Stomach (tissue), 19 donors: ENCODE measurements at places on chromosomes 11 and 22.
A peak's percentile ranks its signal among the peaks of the same experiment; 100 is the strongest.

- H3K27me3 ChIP-seq: no peaks in the 10 kb centered on the region
- H3K4me1 ChIP-seq: no peaks in the 10 kb centered on the region
- no peak overlapping the region for H3K4me3 ChIP-seq
- peak; percentile 16 for DNase-seq
- no peaks in the 10 kb centered on the region for H3K36me3 ChIP-seq
Observed at GRCh38 chr22:17307566-17307965, 61.7 kb upstream of the CECR2 start.

GRCh38 chr11:34300926-34301295 is 56.9 kb downstream of the ABTB2 start:
- H3K27ac ChIP-seq: no peak overlapping the region
- no peak overlapping the region for H3K4me3 ChIP-seq
- no peak for DNase-seq
- H3K27me3 ChIP-seq: no peaks in the 10 kb centered on the region

- no peaks in the 10 kb centered on the region for H3K27me3 ChIP-seq
- H3K27ac ChIP-seq: no peak overlapping the region
- peaks cover 9% of the 10 kb centered on the region for H3K36me3 ChIP-seq
- H3K4me3 ChIP-seq: no peak overlapping the region
- peaks cover 24% of the 10 kb centered on the region for H3K4me1 ChIP-seq
- no peak for DNase-seq
Observed at GRCh38 chr22:24386937-24387471, 40.4 kb upstream of the ADORA2A start.

DNA sequence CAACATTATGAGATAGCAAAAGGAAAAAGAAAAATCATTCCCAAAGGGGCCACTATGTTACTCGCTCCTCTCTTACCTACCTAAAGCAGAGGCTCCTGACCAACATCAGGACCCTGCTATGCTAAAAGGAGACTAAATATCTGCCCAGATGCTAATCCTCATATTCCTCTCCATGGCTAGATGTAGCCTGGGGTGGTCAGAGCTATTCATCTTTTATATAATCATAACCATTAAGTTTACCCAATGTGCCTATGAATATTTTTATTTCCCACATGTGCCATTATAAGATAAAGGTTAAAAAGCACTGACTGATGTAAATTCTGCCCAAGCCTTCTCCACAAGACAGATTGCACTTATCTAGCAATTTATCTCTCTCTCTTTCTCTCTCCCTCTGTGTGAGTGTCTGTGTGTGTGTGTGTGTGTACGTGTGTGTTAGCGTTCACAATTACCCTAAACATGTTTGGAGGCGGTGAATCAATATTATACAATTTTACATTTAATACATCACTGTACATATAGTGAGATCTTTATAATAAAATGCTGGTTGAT is 41.2 kb upstream of the ANO5 start:
- no peak for DNase-seq
- H3K27me3 ChIP-seq: no peaks in the 10 kb centered on the region
- H3K27ac ChIP-seq: no peak overlapping the region

DNA sequence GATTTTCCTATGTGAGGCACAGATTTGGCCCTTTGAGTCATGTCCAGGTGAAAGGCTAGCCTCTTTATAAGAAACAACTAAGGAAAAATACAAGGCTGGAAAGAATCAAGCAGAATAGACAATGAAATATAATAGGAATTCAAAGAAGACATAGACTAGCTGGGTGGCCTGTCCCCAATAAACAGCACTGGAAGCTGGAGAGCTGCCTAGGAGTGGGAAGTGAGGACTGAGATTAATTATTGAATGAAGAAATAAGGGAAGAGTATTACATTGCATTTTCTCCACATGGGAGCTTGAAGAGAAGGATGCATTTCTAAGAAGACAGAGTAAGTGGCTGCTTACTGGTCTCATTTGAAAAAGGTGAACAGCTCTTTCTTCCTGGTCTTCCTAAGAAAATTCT is 100.0 kb downstream of the CCDC34 start:
- peak; percentile 38 for DNase-seq
- no peaks in the 10 kb centered on the region for H3K4me1 ChIP-seq
- no peaks in the 10 kb centered on the region for H3K36me3 ChIP-seq
- no peaks in the 10 kb centered on the region for H3K27me3 ChIP-seq
- no peak overlapping the region for H3K4me3 ChIP-seq

DNA sequence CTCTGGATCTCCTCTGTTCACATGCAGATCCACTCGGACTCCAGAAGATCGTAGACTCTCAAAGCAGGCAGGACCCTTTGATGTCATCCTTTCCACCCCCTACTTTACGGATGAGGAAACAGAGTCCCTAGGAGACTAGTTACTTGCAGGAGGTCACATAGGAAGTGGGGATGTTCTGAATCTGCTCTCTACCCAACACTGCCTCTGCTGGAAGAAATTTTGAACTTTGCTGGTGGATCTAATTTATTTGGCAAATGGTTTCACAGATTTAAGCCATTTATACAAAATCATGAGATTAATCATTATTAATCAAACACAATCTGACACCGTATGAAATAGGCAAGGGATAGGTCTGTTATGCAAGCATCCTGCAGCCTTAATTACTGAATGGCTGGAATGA is 55.0 kb upstream of the USP47 start:
- no peak overlapping the region for H3K27ac ChIP-seq
- H3K4me3 ChIP-seq: no peak overlapping the region
- no peaks in the 10 kb centered on the region for H3K36me3 ChIP-seq

- H3K27me3 ChIP-seq: peaks cover 7% of the 10 kb centered on the region
- DNase-seq: no peak
- H3K36me3 ChIP-seq: no peaks in the 10 kb centered on the region
- no peak overlapping the region for H3K27ac ChIP-seq
- peaks cover 4% of the 10 kb centered on the region for H3K4me1 ChIP-seq
Observed at GRCh38 chr11:122204206-122204605, 88.2 kb upstream of the BLID start.

- no peaks in the 10 kb centered on the region for H3K4me1 ChIP-seq
- H3K27ac ChIP-seq: no peak overlapping the region
- H3K36me3 ChIP-seq: no peaks in the 10 kb centered on the region
- no peak for DNase-seq
- no peaks in the 10 kb centered on the region for H3K27me3 ChIP-seq
Observed at GRCh38 chr11:114612686-114613085, 17.1 kb upstream of the NXPE4 start.

GRCh38 chr11:63599211-63600122 is 14.8 kb downstream of the PLAAT3 start:
- peaks cover 29% of the 10 kb centered on the region for H3K4me1 ChIP-seq
- H3K36me3 ChIP-seq: peaks cover 29% of the 10 kb centered on the region
- H3K27ac ChIP-seq: no peak overlapping the region
- H3K4me3 ChIP-seq: no peak overlapping the region
- H3K27me3 ChIP-seq: no peaks in the 10 kb centered on the region

GRCh38 chr22:46076651-46077339 is 73.5 kb upstream of the PPARA start:
- H3K36me3 ChIP-seq: no peaks in the 10 kb centered on the region
- peak overlapping the region; percentile 59 for H3K4me3 ChIP-seq
- H3K4me1 ChIP-seq: peaks cover 50% of the 10 kb centered on the region
- DNase-seq: peak; percentile 59
- H3K27ac ChIP-seq: peak overlapping the region; percentile 97

DNA sequence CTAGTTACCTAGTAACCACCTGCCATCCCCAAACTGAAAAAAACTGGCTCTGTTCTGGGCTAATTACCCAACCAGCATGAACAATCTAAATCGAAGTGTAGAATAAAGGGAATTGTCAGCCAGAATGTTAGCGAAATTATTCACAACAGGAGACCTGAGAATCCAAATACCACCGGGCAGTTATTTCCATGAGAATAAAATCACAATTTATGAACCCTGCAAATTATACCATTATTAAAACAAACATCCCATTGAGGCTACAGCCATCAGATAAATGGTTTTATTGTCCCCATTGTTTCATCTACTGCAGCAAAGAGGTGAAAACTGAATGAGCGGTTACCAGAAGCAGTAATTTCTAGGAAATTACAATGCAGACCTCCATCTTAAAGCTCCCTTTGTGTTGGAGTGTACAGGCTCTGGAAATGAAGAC is 21.7 kb downstream of the FAM168A start:
- H3K27me3 ChIP-seq: no peaks in the 10 kb centered on the region
- H3K36me3 ChIP-seq: no peaks in the 10 kb centered on the region
- no peak overlapping the region for H3K27ac ChIP-seq
- H3K4me1 ChIP-seq: no peaks in the 10 kb centered on the region
- H3K4me3 ChIP-seq: no peak overlapping the region
- no peak for DNase-seq

- no peak overlapping the region for H3K27ac ChIP-seq
- no peaks in the 10 kb centered on the region for H3K4me1 ChIP-seq
- H3K36me3 ChIP-seq: no peaks in the 10 kb centered on the region
- H3K27me3 ChIP-seq: no peaks in the 10 kb centered on the region
Observed at GRCh38 chr11:12981676-12982522, 27.2 kb upstream of the RASSF10 start.

DNA sequence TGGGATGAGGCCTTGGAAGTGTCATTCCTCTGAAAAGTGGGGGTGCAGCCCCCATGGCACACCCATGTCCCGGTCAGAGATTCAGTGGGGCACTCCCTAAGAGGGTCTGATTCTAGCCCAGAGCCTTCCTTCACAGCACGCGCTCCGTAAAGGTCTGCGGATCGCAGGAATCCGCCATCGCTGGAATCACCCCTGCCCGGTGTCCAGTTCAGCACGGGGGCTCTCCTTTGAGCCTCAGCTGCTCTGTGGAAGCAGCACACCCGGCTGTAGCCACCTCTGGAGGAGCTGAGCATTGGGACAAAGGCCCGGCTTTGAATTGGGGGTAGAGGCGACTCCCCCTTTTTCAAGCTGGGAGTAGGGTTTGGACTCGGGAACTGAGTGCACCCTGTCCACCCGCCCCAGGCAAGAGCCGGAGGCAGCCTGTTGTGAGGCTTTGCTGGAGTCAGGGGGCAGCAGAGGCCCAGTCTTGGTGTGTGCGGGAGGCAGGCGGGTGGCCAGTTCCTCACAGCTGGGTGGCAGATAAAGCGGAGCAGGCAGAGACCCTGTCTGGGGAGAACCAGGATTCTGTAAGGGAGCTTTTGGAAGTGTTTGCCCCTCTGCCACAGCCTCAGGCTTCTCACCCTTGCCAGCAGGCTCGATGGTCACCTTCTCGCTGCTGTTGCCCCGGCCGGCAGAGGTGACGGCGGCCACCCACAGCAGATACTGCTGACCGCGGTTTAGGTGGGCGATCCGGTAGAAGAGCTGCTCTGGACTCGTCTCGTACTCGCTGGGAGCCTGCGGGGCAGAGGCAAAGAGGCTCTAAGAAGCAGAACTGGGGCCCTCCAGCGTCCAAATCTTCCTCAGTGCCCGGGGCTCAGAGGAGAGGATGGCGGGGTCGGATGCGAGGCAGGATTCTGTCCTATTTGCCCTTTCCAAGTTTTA is 115.9 kb downstream of the CEP164 start:
- no peaks in the 10 kb centered on the region for H3K4me1 ChIP-seq
- no peaks in the 10 kb centered on the region for H3K36me3 ChIP-seq
- H3K27me3 ChIP-seq: peaks cover 16% of the 10 kb centered on the region
- H3K4me3 ChIP-seq: no peak overlapping the region
- peak; percentile 34 for DNase-seq

DNA sequence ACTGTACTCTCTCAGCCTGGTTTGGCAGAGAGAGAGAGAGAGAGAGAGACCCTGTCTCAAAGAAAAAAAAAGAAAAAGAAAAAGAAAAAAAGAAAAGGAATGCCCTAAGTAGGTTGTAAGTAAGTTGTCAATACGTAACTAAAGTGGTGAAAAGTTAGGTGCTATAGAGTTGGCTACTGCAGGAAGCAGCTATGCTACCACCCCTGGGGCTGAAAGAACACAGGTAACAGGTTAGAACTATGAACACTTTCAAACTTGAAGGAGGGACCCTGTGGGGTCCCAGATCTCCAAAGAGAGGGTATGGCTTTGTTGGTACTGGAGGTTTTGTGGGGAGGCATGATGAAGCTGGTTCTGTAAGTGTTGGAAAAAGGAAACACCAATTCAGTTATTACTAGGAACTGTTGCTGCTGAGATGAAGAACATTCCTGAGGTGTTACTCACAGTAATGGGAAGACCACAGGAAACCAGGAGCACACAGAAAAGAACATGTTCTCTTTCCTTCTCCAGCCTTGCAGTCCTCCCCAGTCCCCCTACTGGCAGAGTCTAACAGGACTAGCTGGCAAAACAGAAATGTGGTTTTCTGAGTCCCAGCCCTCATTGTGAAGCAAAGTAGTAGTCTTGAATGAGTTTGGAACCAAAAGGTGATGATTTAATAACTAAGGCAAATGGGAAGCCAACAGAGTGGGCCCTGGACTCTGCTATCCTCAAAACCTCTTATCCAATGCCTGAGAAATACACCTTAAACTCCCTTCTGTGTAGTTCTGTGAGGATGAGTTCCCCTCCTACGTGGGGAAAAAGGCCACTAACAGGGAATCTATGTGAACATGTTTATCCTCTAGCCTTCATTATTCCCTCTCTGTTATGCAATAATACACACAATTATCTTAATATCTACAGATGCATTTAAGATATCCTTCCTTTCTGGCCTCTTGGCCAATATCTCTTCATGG is 427.0 kb upstream of the DDI1 start:
- H3K36me3 ChIP-seq: no peaks in the 10 kb centered on the region
- no peak for DNase-seq
- no peak overlapping the region for H3K27ac ChIP-seq
- no peaks in the 10 kb centered on the region for H3K4me1 ChIP-seq
- no peaks in the 10 kb centered on the region for H3K27me3 ChIP-seq

GRCh38 chr11:117022526-117022925 is 75.7 kb downstream of the SIK3 start:
- DNase-seq: no peak
- H3K4me3 ChIP-seq: no peak overlapping the region
- peaks cover 32% of the 10 kb centered on the region for H3K4me1 ChIP-seq
- no peaks in the 10 kb centered on the region for H3K36me3 ChIP-seq
- H3K27me3 ChIP-seq: no peaks in the 10 kb centered on the region
- no peak overlapping the region for H3K27ac ChIP-seq

DNA sequence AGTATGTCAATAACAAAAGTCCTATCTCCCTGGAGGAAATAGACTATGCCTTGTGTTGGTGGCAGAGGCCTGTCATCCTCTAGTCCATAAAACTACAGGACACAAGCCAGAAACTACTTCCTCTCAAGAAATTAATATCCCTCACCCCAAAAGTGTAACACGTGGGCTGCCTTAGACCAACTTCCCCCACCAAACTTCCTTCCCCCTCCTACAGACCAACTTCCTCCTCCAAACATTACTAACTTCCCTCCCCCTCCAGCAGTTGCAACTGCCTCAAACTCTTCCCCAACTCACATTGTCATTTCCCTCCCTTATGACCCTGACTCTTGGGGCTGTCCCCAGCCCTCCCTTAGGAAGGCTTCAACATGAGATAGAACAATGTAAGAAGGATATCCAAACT is 6.3 kb downstream of the OR52K2 start:
- H3K27ac ChIP-seq: no peak overlapping the region
- no peaks in the 10 kb centered on the region for H3K36me3 ChIP-seq
- H3K27me3 ChIP-seq: no peaks in the 10 kb centered on the region
- no peaks in the 10 kb centered on the region for H3K4me1 ChIP-seq

GRCh38 chr22:16968218-16968595 is 39.8 kb downstream of the GAB4 start:
- H3K4me1 ChIP-seq: no peaks in the 10 kb centered on the region
- peaks cover 3% of the 10 kb centered on the region for H3K27me3 ChIP-seq
- H3K4me3 ChIP-seq: no peak overlapping the region
- H3K36me3 ChIP-seq: no peaks in the 10 kb centered on the region
- no peak overlapping the region for H3K27ac ChIP-seq
